ENCODE measurements at places on chromosomes 5 and 9.

- no peak for DNase-seq
These were observed 7.2 kb downstream of the RNF145 start for GRCh38 chr5:159202151-159202550.

GRCh38 chr5:59843511-59844213 lies 49.9 kb downstream of the PDE4D start:
- DNase-seq = no peak

GRCh38 chr9:78585909-78586308 lies 289.0 kb downstream of the PSAT1 start:
- DNase-seq = no peak

DNA sequence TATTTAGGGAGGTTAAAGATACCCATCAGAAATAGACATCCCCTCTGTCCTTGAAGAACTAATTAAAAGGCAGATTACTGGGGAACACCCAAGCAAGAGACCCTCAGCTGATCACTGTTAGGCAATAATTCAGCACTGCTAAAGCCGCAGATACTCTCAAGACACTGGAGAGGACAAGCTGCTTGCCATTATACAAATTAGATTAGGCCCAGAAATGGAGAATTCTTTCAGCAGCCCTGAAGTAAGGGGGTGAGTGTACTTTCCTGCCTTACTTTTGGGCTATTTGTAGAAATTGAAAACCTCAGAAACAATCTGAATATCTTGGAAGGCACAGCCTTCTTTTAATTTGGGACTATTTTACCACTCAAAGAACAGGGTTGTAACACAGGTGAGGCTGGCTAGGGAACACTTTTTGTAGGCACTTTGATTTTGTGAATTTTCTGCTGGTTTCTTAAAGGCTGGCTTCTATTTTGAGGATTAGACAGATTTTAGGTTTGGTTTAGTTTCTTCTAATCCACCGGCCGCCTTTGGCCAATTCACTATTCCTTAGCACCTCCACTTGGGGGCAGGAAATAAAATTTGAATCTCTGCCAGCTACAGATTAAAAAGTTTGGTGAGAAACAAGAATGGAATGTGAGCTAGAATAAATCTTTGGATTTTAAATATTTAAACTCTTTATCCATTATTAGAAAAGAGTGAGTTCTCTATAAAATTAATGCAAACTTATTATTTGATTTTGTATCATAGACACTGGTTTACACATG lies 106.0 kb downstream of the SMARCA2 start:
- DNase-seq = no peak

DNA sequence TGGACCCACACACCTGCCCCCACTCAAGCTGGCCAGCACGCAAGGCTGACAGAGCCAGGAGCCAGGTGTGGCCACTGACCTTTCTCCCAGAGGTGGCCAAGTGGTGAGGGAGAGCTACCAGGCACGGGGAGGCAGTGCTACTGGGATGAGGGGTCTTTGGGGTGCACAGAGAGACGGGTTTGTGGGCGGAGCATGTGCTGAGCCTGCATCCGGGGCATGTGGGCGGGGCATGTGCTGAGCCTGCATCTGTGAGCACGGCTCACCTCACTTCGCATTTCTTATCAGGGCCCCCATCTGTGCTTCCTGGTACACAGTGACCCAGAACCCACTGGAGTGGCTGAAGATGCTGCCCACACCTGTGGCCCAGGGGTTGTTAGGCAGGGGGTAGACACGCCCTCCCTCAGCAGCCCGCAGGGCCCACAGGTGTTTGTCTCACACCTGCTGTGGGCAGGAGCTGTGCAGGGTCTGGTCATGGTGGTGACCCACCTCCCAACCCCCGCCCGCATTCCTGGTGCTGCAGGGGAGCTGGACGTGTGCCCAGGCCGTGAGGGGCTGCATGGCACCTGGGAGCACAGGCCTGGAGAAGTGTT lies 21.5 kb downstream of the CCDC187 start:
- no peak for DNase-seq

- no peak for DNase-seq
These were observed 7.7 kb downstream of the FBP1 start for GRCh38 chr9:94631599-94631998.

DNA sequence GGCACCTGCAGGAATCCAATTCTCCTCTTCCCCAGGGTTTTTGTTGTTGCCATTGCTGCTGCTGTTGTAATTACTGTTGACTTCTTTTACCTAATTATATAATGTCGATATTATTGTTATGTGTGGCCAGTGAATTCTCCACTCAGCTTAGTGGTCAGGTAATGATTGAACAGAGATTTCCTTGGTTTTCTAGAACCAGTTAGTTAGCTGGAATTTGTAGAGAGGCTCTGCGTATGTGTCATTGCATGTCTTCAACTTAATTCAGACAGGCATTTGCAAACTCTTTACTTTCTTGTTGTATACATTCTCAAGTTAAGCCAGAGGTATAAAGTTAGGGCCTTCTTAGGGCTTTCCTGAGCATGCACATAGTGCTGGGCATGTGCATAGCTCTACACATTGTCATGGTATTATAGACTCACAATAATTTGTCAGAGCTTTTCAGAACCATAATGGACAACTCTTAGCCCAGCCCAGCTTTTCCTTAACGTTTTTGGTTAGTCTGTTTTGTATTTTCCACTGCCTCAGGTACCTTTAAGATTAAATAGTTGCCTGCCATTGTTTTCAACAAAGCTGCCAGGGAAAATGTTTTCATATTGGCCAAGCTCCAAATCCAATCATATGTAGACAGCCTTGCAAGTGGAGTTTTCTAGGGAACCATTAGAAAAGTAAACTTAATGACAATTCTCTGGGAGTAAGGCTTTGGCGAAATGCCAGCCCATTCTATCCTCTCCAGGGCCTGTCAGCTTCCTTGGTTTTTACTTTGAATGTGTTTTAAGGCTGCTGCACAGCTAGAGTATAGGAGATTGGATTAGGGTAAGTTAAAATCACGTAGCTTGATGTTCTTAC lies 68.1 kb downstream of the UBE2R2 start:
- DNase-seq = no peak

DNA sequence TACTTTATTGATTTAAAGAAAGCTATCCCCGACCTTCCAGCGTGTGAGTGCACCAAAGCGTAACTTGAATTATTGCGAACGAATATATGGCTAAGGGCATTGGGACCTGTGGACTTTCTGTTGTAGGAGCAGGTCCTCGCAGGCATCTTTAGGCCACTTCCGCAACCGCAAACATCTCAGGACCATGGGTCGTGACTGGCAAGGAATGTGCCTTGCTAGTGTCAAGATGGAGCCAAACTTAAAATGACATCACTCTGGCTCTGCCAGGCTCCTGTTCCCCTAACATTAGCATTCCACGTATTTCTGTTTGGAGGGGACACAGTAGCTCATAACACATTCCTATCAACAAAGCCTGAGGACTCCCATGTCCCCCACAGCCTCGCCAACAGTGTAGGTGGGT lies 44.1 kb upstream of the OLFM1 start:
- no peak for DNase-seq

- no peak for DNase-seq
These were observed 5.8 kb upstream of the MYOZ3 start for GRCh38 chr5:150655221-150655620.

DNA sequence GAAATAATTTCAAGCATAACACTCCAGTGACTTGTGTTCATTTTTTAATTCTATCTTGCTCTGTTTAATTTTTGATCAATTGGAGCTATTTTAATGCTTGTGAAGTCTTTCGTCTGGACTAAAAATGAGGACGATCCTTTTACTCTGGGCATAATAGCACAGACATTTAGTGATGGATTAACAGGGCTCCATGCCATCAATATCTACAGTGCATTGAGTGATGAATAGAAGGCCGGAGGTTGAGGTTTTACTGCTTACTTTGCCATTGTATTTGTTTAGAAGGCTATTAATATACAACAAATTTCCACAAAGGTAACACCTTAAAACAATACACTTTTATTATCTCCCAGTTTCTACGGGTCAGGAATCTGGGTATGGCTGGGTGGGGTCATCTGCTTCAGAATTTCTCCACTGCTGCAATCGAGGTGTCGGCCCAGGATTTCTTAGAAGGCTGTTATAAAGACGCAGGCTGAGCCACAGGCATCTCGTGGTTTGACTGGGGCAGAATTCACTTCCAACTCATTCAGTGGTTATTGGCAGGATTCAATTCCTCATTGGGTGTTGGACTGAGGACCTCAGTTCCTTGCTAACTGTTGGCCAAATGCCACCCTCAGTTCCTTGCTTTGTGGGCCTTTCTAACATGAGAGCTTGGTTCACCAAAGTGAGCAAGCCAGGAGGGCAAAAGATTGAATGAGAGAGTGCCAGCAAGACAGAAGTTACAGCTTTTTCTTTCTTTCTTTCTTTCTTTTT lies 265.4 kb upstream of the VLDLR start:
- DNase-seq = no peak

Data from GM06990 (cell line).